ENCODE measurements at places on chromosomes 5 and 9. TPM values are rescaled to one million over a fixed set of nuclear protein-coding genes. Genes with fewer than 3 reads are reported as not detected.

- H3K27ac ChIP-seq, result no peak overlapping the region
- H3K27me3 ChIP-seq, result no peaks in the 10 kb centered on the region
- no peaks in the 10 kb centered on the region for H3K36me3 ChIP-seq
- DNase-seq, result no peak
Measured at GRCh38 chr9:81759680-81760215, 70.4 kb upstream of the TLE1 start.

DNA sequence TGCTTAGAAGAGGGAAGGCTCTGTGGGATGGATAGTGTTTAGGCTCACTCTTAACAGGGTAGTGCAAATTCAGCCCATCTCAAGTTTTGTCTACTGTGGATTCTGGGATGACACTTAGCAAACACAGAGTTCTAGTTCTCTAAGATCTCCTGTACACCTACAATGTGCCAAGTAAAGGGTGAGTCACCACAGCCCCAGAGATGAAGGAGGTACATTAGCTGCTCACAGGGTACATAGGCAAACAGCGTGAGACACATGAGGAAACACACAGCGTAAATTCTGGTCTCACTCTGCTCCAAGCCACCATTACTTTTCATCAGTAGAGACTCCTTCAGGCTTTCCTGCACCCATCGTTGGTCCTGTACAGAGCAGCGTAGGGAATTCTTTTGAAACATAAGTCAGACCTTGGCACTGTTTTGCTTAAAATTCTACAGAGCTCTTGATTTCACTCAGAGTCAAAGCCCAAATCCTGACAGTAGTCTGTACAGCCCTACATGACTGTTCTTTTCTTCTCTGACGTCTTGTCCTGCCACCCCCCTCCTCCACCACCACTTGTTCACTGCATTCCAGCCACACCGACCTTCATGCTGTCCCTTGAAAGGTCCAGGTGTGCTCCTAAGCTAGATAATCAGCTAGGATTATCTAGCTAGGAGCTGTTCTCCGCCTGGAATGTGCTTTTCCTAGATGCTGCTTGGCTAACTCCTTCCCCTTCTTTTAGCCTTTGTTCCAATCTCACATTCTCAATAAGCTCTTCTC is 8.7 kb downstream of the ASTN2 start:
- no peak overlapping the region for H3K27ac ChIP-seq
- DNase-seq, result no peak
- H3K36me3 ChIP-seq, result no peaks in the 10 kb centered on the region
- H3K4me3 ChIP-seq, result no peak overlapping the region

GRCh38 chr9:87097238-87097637 is 149.9 kb upstream of the GAS1 start:
- H3K36me3 ChIP-seq, result no peaks in the 10 kb centered on the region
- H3K4me3 ChIP-seq, result no peak overlapping the region
- H3K27ac ChIP-seq, result no peak overlapping the region
- H3K27me3 ChIP-seq, result no peaks in the 10 kb centered on the region
- no peaks in the 10 kb centered on the region for H3K4me1 ChIP-seq

- no peak overlapping the region for H3K27ac ChIP-seq
- H3K4me3 ChIP-seq, result no peak overlapping the region
- DNase-seq, result no peak
- H3K4me1 ChIP-seq, result no peaks in the 10 kb centered on the region
Measured at GRCh38 chr5:63812693-63813092, 149.6 kb downstream of the HTR1A start.

- H3K27me3 ChIP-seq, result no peaks in the 10 kb centered on the region
- no peaks in the 10 kb centered on the region for H3K36me3 ChIP-seq
- no peak overlapping the region for H3K27ac ChIP-seq
- no peaks in the 10 kb centered on the region for H3K4me1 ChIP-seq
Measured at GRCh38 chr5:144478565-144478964, 307.9 kb downstream of the KCTD16 start.

- no peaks in the 10 kb centered on the region for H3K36me3 ChIP-seq
- peaks cover 16% of the 10 kb centered on the region for H3K4me1 ChIP-seq
- H3K27ac ChIP-seq, result no peak overlapping the region
- no peak overlapping the region for H3K4me3 ChIP-seq
- no peaks in the 10 kb centered on the region for H3K27me3 ChIP-seq
- DNase-seq, result no peak
Measured at GRCh38 chr5:75055727-75056144, 3.4 kb upstream of the GCNT4 start.

- no peaks in the 10 kb centered on the region for H3K36me3 ChIP-seq
- H3K4me1 ChIP-seq, result peaks cover 21% of the 10 kb centered on the region
- peak; percentile 53 for DNase-seq
Measured at GRCh38 chr9:96025995-96026602, 150.6 kb downstream of the ERCC6L2 start.

FCN1 gene
- not detected for total RNA-seq

GRCh38 chr9:33340186-33340585 is 49.9 kb downstream of the NFX1 start:
- no peaks in the 10 kb centered on the region for H3K27me3 ChIP-seq
- DNase-seq, result no peak
- H3K36me3 ChIP-seq, result peaks cover 4% of the 10 kb centered on the region
- H3K4me1 ChIP-seq, result no peaks in the 10 kb centered on the region
- no peak overlapping the region for H3K27ac ChIP-seq
- no peak overlapping the region for H3K4me3 ChIP-seq

ADAMTS16 gene
- total RNA-seq, result 0.37 TPM

DNA sequence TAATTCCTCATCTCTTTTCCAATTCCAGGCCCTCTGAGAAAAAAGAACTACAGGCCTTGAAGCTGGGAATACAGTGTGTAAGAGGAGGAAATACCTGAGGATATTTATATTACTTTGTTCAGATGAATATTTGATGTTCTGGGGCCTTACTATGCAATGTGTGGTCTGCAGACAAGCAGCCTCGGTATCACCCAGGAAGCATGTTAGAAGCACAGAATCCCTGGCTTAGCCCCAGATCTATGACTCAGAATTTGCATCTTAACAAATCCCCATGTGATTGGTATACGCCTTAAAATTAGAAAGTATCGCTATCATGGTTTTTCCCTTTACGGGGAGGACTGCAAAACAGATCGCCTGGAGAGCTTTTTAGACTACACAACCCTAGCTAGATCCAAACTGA is 121.0 kb downstream of the JAKMIP2 start:
- H3K36me3 ChIP-seq, result no peaks in the 10 kb centered on the region
- no peak overlapping the region for H3K4me3 ChIP-seq
- H3K27ac ChIP-seq, result no peak overlapping the region

DNA sequence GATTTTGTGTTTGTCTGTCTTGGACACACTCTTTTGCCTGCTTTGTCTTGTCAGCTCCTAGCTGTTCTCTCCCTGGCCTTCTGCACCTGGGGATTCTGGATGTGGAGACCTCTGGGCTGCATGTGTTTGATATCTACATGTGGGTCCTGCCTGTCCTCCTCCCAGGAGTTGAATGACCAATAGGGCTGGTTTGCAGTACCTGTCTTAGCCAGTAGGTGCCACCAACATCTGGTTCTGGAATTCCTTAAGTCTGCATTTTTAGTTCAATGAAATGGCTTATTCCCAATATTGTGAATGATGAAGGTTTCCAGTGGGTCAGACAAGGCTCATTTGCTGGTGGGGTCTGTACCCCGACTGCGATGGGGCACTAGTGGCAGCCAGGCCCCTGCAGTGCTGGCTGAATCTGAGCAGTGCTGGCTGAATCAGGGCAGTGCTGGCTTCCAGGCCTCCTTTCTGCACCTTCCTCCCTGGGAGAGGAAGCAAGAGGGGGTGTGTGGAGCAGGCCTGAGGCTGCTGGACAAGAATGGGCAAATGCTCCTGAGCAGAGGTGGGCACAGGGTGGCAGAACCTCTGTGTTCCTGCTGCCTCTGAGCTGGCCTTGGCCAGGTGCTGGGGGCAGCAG is 73.3 kb downstream of the RXRA start:
- no peaks in the 10 kb centered on the region for H3K27me3 ChIP-seq
- H3K4me3 ChIP-seq, result no peak overlapping the region
- H3K27ac ChIP-seq, result no peak overlapping the region
- H3K4me1 ChIP-seq, result peaks cover 39% of the 10 kb centered on the region

DNA sequence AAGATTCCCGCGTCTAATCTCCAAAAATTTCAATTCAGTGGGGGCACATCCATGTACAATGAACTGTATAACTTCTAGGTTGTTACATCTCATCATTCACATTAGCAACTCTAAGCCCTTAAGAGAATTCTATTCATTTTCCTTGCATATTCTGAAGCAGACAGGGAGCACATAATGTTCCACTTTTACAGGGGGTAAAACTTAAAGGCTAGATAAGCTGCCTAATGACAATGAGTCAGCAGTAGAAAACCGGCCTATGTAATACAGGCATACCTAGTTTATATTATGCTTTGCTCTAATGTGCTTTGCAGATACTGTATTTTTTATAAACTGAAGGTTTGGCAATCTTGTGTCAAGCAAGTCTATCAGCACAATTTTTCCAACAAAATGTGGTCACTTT is 40.4 kb downstream of the PTAR1 start:
- no peaks in the 10 kb centered on the region for H3K36me3 ChIP-seq
- H3K27ac ChIP-seq, result no peak overlapping the region
- H3K4me3 ChIP-seq, result no peak overlapping the region

CNTFR gene
- total RNA-seq, result 16.0 TPM

DNA sequence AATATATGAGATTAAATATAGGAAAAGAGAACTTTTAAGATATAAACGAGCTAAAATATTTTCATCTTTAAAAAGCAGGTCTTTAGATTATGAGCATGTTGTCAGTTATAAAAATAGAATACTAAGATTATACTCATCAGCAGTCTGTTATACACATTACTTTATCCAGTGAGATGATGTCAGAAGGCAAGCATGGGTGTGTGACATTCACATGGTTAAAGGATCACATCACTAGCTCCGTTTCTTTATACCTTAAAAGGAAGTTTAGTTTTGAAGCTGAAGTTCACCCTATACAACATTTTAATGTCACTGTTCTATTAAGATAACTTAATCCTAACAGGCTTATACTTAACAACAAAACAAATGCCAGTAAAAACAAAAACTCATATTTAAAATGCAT is 59.6 kb downstream of the RICTOR start:
- H3K4me3 ChIP-seq, result no peak overlapping the region
- no peak for DNase-seq
- no peaks in the 10 kb centered on the region for H3K27me3 ChIP-seq
- no peaks in the 10 kb centered on the region for H3K36me3 ChIP-seq
- no peak overlapping the region for H3K27ac ChIP-seq
- H3K4me1 ChIP-seq, result no peaks in the 10 kb centered on the region

- H3K27ac ChIP-seq, result no peak overlapping the region
- no peaks in the 10 kb centered on the region for H3K27me3 ChIP-seq
- DNase-seq, result no peak
- H3K36me3 ChIP-seq, result no peaks in the 10 kb centered on the region
- no peak overlapping the region for H3K4me3 ChIP-seq
- no peaks in the 10 kb centered on the region for H3K4me1 ChIP-seq
Measured at GRCh38 chr9:86175743-86176456, 76.5 kb upstream of the GOLM1 start.

ZNF883 gene
- total RNA-seq, result 8.9 TPM

DNA sequence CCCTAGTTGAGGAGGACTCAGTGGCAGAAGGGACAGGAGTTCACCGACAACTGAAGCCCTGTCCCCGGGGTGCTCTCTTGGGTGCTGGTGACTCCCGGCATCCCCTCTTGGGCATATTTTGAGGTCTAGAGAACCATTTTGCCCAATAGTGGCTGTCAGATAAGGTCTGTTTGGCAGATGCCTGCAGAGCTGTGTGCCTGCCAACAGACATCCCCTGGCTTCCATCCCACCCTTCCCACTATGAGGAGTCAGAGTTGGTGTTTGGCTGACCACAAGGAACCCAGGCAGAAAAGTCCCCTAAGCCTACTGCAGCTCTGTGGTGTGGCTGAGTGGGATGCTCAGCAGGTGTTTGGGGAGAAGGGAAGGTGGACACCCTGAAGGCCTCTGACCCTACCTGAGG is 207.0 kb downstream of the AUH start:
- peaks cover 4% of the 10 kb centered on the region for H3K4me1 ChIP-seq
- DNase-seq, result no peak
- H3K27me3 ChIP-seq, result no peaks in the 10 kb centered on the region

ENHO gene
- 31.2 TPM for total RNA-seq

- no peaks in the 10 kb centered on the region for H3K4me1 ChIP-seq
- no peaks in the 10 kb centered on the region for H3K27me3 ChIP-seq
- H3K36me3 ChIP-seq, result no peaks in the 10 kb centered on the region
- no peak overlapping the region for H3K27ac ChIP-seq
- no peak for DNase-seq
Measured at GRCh38 chr9:129070696-129071525, 10.0 kb upstream of the DOLPP1 start.

Data from testis (tissue), 5 donors.